Breast epithelium (tissue), 4 donors: ENCODE measurements at places on chromosomes 12 and 14. TPM values are rescaled to one million over a fixed set of nuclear protein-coding genes. Genes with fewer than 3 reads are reported as not detected.

- no peaks in the 10 kb centered on the region for H3K27me3 ChIP-seq
- no peak overlapping the region for H3K27ac ChIP-seq
- H3K36me3 ChIP-seq, result no peaks in the 10 kb centered on the region
- DNase-seq, result no peak
- no peaks in the 10 kb centered on the region for H3K4me1 ChIP-seq
- no peak overlapping the region for H3K4me3 ChIP-seq
These were observed 21.7 kb upstream of the VRTN start for GRCh38 chr14:74326369-74327152.

DNA sequence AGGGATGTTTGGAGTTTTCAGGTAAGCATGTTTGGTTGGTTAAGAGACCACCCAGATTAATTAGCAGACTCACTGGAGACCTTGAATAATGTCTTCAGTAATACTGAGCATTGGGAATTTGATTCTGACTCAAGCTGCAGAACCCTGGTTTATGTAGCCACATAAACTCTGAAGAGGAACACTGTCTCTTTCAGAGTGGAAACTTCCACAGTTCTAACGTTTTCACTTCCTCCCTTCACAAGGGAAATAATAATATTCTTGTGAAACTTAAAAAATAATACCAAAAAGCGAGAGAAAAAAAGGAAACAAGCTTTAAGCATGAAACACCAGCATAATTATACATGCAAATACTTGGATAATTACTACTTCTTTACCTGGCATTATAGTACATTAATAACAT is 40.0 kb upstream of the ST8SIA1 start:
- no peaks in the 10 kb centered on the region for H3K36me3 ChIP-seq
- no peak for DNase-seq
- H3K4me1 ChIP-seq, result no peaks in the 10 kb centered on the region
- no peak overlapping the region for H3K27ac ChIP-seq

DNA sequence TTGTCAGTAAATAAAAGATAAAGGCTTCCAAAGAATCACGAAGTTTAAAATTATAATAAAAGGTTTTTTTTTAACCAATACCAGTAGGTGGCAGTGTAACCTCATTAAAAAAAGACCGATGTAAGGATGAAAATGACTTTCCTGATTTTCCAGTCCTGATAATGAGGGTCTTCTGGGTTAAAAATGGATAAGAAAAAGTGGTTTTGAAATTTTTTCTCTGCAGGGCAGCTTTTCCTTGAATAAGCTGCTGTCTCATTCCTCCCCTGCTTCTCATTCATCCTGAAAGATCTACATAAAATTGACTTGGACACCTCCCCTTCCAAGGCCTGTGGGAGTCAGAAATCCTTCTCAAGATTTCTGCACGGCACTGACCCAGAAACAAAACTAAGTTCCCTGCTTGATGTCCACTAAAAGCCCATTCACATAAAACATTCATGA is 58.9 kb upstream of the FBXO33 start:
- no peaks in the 10 kb centered on the region for H3K36me3 ChIP-seq
- no peaks in the 10 kb centered on the region for H3K4me1 ChIP-seq
- no peak for DNase-seq
- no peak overlapping the region for H3K27ac ChIP-seq
- H3K4me3 ChIP-seq, result no peak overlapping the region

Gene PTGER2
- total RNA-seq, result 5.9 TPM

Gene TAS2R19
- total RNA-seq, result 10.5 TPM

Gene C12orf75
- 2.4 TPM for total RNA-seq

Gene OR4E2
- total RNA-seq, result not detected

Gene IRAK3
- 88.8 TPM for total RNA-seq

DNA sequence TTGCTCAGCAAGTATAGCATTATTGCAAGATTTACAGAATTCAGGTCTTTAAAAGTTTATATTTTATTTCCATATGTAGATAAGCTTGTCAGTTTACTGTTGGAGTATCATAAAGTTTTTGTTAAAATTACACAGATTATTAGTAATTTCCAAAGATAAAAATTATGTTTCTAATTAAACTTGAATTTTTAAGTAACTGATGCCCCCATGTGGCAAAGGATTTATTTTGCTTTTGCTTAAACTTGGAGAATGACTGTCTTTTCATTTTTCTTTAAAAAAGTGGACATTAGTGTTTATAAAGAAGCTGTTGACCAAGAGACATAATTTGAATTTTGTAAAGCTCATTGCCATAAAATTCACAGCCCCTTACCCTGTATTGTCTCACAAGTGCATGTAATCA is 45.8 kb downstream of the ETNK1 start:
- H3K27me3 ChIP-seq, result no peaks in the 10 kb centered on the region
- DNase-seq, result no peak
- H3K27ac ChIP-seq, result no peak overlapping the region
- no peak overlapping the region for H3K4me3 ChIP-seq

- no peak overlapping the region for H3K4me3 ChIP-seq
- no peak overlapping the region for H3K27ac ChIP-seq
- no peak for DNase-seq
- no peaks in the 10 kb centered on the region for H3K27me3 ChIP-seq
These were observed 49.8 kb downstream of the PAPLN start for GRCh38 chr14:73287071-73287470.

- H3K4me1 ChIP-seq, result no peaks in the 10 kb centered on the region
- no peak for DNase-seq
- no peaks in the 10 kb centered on the region for H3K36me3 ChIP-seq
- no peak overlapping the region for H3K27ac ChIP-seq
- no peak overlapping the region for H3K4me3 ChIP-seq
These were observed 18.8 kb upstream of the GAS2L3 start for GRCh38 chr12:100554608-100555077.
